Mucosa of descending colon (tissue), 3 donors: ENCODE measurements at places on chromosomes 1 and 21.

DNA sequence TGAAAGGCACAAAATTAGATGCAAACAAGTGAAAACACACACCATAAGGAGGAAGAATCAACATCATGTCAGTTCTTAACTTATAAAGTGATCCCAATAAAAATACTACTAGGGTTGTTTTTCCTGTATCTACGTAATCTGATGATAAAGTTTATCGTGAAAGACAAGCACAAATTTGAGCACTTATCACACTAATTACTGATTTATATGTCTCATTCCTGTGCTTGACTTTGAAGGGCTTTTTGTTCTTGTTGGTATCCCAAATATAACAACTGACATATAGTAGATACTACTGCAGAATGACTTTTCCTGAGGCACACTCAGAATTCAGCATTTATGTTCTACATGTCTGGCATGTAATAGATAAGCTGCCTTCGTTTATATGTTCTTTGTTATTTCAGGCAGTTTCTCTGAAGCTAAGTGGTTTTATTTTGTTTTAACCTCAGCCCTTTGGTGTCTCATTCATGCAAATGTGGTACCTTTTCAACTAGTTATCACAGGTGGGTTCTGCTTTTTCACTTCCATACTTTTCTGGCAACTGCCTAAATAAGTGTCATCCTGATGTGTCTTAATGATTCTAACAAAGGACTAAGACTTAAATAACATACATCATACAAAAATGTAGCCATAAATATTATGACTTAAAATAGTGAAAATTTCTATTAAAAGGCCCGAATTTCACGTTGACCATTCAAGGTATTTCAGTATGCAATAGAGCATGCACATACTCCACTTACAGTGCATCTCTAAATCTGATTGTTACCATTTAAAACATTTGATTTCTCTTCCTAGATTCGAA is 73.2 kb downstream of the LRRC8C start:
- DNase-seq: no peak

GRCh38 chr1:205916541-205916940 is 26.7 kb downstream of the SLC26A9 start:
- no peak for DNase-seq

DNA sequence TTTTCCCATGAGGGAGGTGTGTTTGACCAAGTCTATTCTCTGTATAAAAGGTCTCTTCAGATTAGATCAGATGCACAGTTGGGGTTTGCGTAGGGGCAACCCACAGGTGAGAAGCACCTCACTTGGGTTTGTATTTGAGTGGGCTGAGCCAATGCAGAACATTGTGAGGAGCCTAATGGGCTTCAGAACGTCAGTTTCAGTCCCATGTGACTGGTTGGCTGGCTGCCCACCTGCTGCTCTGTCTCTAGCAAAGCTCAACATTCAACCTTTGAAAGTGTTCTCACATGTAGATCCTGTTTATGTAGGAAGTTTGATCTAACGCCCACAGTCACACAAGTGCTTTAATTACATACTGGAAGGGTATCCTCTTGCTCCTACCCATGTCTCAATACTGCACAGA is 105.5 kb downstream of the FASLG start:
- DNase-seq: peak; percentile 67

DNA sequence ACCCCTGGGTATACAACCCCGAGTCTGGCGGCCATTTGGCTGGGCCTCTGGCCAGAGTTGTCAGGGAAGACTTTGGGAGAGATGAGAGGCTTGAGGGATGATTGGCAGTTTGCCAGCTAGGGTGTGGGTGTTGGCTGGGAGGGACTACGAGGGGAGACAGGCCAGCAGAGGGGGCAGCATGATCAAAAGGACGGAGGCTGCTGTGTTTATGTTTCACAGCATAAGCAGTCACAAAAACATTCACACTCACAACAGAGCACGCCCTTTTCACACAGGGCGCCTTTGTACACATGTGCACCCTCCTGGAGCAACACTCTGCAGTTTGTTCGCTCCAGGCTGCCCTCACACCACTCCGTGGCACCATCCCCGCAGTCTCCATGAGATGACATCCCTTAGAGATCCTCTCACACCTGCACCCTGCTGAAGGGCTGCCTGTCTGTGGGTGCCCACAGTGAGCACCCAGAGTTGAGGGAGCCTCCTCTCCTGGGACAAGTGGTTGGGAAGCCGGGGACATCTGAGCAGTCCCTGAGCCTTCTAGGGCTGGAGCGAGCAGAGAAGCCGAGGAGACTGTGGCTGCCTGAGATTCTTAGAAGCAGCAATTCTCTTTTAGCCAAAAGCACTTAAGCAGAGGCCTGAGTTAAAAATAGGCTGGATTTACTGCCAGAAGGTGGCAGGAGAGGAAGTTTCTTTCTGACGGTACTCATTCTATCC is 15.4 kb downstream of the EFNA3 start:
- DNase-seq: peak; percentile 58

DNA sequence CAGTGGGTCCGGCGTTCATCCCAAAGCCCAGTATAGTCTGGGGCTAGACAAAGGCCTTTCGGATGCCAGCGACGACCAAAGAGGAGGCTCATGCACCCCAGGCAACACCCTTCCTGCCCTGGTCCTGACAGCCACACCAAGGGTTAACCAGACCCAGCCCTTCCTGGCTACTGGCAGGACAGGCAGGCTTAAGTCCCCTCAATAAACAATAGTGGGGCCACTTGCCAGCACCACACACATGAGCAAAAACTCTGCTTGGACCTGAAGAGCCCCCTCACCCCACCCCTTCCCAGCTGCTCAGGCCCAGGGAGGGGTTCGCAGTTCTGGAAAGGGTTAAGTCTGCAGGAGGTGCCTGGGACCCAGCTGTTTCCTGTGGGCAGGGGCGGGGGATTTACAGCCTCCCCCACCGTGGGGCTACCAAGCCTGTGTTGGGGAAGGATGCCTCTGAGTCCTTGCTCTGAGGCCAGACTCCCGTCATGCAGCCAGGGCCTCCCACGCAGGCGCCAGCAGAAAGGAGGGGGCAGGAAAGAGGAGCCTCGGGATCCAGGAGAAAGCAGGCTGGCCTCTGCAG is 18.2 kb downstream of the PHLDA3 start:
- DNase-seq: peak; percentile 55

DNA sequence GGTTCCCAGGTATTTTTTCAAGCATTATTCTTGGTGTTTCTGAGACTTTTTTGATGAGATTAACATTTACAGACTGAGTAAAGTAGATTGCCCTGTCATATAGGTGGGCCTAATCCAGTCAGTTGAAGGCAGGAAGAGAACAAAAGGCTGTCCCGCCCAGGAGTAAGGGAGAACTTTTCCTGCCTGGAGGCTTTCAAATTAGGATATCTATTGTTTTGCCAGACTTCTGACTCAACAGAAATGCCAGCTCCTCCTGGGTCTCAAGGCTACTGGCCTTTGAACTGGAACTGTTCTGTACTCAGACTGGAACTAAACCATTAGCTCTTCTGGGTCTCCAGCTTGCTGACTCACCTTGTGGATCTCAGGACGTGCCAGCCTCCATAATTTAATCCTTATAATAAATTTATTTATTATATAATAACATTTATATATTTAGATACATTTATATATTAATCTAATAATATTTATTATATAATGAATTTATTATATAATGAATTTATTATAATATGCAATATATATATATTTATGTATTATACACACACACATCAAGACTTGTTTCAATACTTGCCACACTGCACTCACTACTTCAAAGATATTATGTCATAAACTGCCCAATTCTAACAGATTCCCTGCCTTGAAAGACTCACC is 510.8 kb upstream of the B3GALT2 start:
- DNase-seq: no peak
